ENCODE measurements at places on chromosomes 16 and 17.

GRCh38 chr17:79241616-79242015 is 167.0 kb downstream of the ENGASE start:
- DNase-seq, result no peak

GRCh38 chr17:73770849-73771229 is 126.6 kb upstream of the SDK2 start:
- DNase-seq, result no peak

DNA sequence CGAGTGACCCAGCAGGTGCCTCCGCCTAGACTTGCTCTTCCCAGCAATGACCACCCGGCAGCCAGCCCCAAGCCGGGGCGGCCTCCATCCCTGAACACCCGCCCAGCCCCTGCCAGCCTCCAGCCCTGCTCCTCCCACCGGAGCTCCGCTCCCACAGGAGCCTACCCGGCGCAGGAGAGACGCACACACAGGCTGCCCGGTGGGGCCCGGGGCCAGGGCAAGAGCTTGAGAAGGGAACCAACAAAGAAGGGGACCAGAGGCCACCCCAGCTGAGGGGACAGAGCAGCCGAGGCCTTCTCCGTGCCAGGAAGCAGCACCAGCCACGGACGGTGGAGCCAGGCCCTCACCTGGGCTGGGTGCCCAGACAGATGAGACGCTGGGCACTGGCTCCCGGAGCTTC is 13.8 kb downstream of the PKD1 start:
- DNase-seq, result no peak

DNA sequence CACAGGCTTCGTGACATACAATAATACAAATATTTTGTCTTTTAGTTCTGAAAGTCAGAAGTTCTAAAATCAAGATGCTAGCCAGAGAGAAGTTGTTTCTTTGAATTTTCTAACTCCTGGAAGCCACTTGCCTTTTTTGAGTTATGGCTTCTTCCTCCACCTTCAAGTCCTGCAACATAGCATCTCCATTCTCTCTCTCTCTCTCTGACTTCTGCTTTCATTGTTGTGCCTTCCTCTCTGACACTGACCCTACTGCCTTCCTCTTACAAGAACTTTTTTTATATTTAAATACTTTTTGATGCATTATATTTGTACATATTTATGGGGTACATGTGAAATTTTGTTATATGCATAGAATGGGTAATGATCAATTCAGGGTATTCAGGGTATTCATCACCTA is 205.9 kb downstream of the MAP2K6 start:
- DNase-seq, result no peak

GRCh38 chr17:73650140-73650539 is 5.9 kb upstream of the SDK2 start:
- DNase-seq, result no peak

- DNase-seq, result no peak
Measured at GRCh38 chr16:28984619-28985135, at the start of gene LAT. LAT (plus strand) TSS chr16:28985052; CDS start chr16:28985418, 366 bp downstream.

DNA sequence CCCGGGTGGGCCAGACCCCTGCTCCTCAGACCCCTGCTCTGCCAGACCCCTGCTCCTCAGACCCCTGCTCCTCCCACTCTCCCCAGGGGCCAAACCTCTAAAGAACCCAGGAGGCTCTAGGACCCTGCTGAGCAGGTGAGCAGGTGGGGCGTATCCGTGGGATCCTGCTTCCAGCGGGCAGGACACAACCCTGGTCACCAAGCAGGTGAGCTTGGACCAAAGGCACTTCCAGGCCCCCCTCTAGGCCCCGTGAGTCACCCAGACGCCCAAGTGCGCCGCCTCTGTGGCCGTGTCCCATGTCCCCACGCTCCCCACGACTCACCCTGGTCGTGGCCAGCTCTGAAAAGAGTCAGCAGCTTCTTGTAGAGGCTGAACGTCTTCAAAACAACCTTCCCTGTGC is 5.0 kb downstream of the CYBC1 start:
- DNase-seq, result no peak

DNA sequence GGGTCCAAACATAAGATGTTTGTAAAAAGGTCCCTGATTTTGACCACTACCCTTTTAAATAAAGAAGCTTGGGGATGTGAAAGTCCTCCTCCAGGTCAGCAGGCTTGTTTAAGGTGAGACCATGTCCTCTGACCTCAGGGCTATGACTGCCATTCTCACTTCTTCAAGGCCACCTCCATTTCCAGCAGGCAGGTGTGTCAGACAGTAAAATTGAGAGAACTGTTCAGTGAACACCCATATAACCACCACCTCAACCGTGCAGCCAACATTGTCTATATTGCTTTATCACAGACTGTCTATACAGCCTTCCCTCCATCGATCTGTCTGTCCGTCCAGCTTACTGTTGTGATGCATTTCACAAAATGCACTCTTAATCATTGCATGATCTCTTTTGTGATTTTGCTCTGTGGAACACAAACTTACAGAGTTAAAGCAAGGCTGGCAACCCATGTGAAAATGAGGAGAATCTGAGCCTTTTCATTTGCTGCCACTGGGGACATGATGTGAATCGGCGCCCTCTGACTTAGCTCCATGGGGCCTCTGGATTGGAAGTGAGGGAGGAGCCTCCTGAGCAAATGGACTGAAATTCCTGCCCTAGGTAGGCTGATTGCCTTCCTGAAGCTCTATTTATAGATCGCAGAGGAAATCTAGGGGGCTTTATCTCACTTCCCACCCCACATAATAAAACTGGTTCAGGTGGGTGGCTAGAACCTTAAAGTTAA is 53.8 kb downstream of the ZNRF1 start:
- DNase-seq, result no peak

DNA sequence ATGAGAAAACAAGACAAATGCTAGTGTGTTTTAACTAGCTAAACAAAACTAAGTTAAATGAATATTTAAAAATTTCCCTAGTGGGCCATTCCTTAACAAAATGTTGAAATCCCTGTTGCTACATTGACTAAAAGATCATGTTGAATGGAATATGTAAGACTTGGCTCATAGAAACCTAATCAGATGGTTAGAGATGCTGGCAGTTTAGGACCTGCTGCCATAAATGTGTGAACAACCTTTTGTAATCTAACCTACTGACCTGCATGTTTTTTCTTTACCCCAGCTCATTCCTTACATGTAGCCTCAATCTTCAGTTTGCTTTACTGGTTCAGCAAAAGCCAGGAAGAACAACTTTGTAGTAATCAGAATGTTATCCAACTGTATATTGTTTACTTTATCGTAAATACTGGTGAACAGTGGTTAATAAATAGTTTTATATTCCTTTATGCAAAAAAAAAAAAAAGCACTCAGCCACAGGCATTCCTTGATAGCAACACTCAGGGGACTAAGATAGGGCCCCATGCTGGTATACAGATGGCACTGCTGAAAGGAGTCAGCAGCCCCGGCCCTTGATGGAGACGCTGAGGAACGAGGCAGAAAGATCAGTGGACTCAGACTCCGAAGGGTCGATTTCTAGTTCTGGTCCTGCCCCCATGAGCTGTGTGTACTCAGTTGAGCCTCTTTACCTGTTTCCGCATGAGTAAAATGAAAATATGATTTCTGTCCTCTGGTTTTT is 78.2 kb downstream of the MARF1 start:
- DNase-seq, result no peak

- DNase-seq, result no peak
Measured at GRCh38 chr16:81329947-81330346, 15.2 kb downstream of the GAN start.

DNA sequence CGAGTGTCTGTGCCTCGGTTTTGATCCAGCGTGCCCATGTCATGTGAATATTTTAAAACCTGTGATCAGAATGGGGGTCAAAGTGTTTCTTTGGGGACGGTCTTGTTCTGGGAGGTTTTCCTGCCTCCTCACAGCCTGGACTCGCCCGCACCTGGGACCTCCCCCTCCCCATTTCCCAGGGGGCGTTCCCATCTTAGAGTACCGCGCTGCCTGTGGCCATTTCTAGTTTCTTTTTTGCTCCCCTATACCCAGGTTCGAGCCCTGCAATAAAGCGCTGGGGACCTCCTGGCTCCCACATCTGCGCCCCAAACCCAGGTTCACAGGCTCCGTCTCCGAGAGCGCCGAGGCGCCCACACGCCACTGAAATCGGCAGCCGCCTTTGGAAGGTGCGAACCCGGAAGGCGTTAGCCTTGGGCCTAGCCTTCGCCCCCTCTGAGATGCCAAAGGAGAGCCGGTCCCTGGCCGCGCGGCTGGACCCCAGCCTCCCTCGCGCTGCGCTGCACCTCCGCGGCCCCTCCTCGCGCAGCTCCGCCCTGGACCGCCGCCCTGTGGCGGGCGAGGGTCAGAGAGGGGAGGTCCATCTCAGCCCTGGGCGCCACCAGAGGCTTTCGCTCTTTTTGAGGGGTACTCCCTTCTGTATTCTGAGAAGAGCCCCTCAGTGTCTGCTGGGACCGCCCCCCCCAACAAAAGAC is 1.7 kb downstream of the KCNJ12 start:
- DNase-seq, result no peak

- no peak for DNase-seq
Measured at GRCh38 chr17:42698736-42699414, 16.5 kb downstream of the CNTNAP1 start.

DNA sequence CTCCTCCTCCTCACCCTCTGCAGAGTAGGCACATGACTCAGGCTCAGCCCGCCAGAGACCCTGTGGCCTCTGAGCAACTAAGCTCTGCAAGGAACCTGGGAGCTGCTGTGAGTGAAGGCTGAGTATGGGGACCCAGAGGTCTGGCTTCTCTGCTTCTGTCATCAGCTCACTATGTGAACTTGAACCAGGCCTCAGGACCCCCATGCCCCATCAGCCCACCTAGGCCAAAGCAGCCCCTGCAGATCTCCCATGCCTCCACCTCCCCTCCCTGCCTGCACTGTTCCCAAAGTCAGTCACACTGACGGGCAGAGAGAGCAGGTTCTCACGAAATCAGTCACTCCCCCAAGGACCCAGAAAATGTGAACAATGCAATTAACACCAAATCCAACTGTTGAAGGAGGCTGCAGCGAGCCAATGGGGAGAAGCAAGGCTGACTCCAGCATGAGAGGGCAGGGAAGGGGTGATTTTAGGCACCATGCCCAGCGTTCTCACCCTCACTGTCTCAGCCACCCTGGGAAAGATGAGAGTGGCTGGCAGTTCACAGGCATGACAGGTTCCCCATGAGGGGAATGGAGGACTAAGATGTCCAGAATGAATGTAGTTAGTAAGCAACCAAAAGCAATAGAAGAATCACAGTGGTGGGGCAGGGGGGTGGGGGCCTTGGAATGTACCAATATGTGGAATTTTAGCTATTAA is 60.6 kb downstream of the BEAN1 start:
- DNase-seq, result no peak

- DNase-seq, result no peak
Measured at GRCh38 chr17:79798299-79799173, 1.7 kb upstream of the CBX8 start.

- DNase-seq, result no peak
Measured at GRCh38 chr17:3681565-3681964, 13.0 kb downstream of the EMC6 start.

- DNase-seq, result no peak
Measured at GRCh38 chr16:1188432-1189189, 35.7 kb downstream of the CACNA1H start.

GRCh38 chr16:46862555-46863447 is 21.4 kb upstream of the GPT2 start:
- no peak for DNase-seq

GRCh38 chr16:53078247-53078646 is 23.5 kb downstream of the CHD9 start:
- DNase-seq, result no peak

GRCh38 chr17:36127911-36128310 is 24.3 kb downstream of the CCL4 start:
- DNase-seq, result no peak

GRCh38 chr17:58113947-58114346 is 30.7 kb downstream of the DYNLL2 start:
- DNase-seq, result no peak

- DNase-seq, result no peak
Measured at GRCh38 chr16:1220098-1220728, 4.9 kb downstream of the TPSG1 start.

DNA sequence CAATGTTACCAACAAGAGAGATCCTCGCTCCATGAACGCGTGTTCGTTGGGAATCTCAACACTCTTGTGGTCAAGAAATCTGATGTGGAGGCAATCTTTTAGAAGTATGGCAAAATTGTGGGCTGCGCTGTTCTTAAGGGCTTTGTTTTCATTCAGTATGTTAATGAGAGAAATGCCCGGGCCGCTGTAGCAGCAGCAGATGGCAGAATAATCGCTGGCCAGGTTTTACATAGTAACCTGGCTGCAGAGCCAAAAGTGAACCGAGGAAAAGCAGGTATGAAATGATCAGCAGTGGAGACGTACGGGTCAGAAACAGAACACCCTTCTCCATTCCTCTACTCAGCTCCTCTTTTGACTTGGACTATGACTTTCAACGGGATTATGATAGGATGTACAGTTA is 13.3 kb downstream of the SOCS1 start:
- DNase-seq, result no peak

DNA sequence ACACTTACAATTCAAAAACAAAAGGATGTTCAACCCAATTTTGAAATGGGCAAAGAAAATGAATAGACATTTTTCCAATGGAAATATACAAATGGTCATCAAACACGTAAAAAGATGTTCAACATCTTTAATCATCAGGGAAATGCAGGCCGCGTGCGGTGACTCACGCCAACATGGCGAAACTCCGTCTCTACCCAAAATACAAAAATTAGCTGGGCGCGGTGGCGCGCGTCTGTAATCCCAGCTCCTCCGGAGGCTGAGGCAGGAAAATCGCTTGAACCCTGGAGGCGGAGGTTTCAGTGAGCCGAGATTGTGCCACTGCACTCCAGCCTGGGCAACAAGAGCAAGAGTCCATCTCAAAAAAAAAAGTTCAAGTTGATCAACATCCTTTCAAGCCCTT is 1.8 kb upstream of the CLUAP1 start:
- no peak for DNase-seq

- DNase-seq, result no peak
Measured at GRCh38 chr17:42530952-42531454, 5.0 kb upstream of the NAGLU start.

DNA sequence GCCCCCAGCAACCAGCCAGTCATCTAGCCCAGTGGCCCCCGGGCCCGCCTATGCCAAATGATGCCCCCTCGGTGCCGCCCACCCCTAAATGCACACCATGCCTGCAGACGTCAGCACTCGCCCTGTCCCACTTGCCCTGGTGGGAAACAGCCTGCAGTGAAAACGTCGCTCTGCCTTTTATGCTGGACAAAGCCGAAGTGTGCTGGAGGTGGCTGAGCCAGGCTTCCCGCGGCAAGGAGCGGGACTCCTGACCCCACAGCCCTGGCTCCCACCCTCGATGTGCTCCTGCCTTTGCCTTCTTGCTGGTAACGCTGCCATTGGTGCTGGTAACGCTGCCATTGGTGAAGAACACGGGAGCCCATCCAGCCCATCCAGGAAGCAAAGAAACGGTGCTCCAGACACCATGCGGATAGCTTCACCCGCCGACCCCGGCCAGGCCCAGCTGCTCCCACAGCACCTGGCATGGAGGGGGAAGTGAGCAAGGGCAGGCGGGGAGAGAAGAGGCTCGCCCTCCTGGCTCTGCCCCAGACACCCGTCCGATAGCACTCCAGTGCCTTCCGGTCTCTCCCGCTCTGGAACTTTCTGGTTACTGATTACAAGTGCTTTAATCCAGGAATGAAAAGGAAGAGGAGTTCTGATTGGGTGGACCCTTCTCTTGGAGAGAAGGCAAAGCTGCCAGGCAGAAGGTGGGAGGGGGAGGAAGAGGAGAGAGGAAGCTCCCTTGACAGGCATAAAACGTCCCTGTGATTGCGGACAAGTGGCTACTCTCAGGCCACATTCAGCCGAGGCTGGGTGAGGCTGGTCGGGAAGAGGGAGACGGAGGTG is 4.0 kb upstream of the BAIAP2 start:
- DNase-seq, result no peak

GRCh38 chr17:7834542-7834956 is 532 bp downstream of the KDM6B start:
- no peak for DNase-seq
